Activated naive CD4-positive, alpha-beta T cell treated with anti-CD3 and anti-CD28 coated beads, Interleukin-2, amount 50 U/mL, for 72 hours (primary cell): ENCODE measurements at places on chromosomes 3 and 15.
A peak's percentile ranks its signal among the peaks of the same experiment; 100 is the strongest.

GRCh38 chr3:174356596-174356995, 502.5 kb upstream of the NAALADL2 start:
- no peak for DNase-seq

GRCh38 chr3:39134305-39134704, 19.1 kb downstream of the CSRNP1 start:
- no peak for DNase-seq

DNA sequence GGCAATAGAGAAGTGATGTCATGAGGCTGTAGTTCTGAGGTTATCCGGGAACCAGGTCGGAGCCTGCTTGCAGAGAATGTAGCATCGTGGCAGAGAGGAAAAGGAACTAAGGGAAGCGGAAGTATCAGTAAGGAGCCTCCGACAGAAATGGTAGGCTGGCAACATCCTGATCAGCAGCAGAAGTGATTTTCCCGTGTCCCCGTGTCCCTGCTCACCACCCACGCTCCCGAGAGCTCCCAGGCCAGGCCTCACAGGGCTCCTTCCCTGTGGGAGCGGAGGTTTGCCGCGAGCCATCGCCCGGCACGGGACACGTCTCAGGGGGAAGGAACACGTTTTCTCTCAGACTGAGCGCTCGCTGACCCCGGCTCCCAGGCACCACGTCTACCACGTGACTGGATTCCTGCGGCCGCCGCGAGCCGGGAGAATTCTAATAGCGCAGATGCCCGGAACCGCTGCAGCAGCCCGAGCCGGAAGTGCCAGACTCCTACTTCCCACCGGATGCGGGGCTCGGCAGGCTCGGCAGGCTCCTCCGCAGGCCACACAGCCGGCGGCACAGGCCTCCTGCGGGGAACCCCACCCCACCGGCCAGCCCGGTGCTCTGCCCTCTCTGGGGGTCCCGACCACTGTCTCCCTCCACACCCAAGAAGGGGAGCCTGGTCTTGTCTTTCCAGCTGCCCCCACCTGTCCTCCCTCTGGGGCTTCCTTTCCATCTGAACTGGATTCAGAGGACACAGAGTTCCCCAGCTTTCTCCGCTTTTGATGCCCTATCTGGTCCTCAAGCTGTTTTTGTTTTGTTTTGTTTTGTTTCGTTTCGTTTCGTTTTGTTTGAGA, 99.3 kb downstream of the BDH1 start:
- peak; percentile 81 for DNase-seq

- no peak for DNase-seq
These were observed 241.4 kb downstream of the NFKBIZ start for GRCh38 chr3:102090721-102091045.

GRCh38 chr15:82964890-82965289, 12.4 kb upstream of the HOMER2 start:
- no peak for DNase-seq

GRCh38 chr3:52518723-52519444, 14.8 kb downstream of the NT5DC2 start:
- DNase-seq = no peak

DNA sequence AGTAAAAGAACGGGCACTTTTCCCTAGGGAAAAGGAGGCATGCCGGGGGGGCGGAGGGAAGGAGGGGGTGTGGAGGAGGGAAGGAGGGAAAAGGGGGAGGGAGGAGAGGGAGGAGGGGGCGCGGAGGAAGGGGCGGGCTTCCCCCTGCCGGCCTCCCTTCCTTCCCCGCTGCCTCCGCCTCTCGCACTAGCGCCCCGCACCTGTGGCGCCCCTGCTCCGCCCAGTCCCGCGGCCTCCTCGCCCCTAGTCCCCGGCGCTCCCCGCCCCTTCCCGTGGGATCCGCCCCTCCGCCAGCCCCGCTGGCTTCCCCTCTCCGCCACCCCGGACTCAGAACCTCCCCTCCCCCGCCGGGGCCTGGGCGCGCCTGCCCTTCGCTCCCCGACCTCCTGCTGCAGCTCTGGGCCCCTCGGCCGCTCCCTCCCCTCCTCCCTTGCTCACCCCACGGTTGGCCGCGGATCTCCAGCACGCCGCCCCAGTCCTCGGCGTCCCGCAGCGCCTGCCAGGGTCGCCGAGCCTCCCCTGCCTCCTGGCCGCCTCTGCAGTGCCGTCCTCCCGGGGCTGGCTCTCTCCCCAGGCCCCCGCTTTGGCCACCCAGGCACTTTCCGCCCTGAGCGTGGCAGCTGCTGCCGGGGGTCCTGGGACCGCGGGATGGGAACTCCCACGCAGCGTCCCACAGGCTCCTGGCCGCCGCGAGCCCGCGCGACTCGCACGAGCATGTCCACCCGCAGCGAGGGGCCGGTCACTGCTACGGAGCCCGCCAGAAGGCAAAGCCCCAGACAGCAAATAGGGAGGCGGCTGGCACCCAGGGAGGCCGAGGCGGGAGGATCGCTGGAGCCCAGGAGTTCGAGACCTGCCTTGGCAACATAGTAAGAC, 147.4 kb downstream of the TJP1 start:
- no peak for DNase-seq

DNA sequence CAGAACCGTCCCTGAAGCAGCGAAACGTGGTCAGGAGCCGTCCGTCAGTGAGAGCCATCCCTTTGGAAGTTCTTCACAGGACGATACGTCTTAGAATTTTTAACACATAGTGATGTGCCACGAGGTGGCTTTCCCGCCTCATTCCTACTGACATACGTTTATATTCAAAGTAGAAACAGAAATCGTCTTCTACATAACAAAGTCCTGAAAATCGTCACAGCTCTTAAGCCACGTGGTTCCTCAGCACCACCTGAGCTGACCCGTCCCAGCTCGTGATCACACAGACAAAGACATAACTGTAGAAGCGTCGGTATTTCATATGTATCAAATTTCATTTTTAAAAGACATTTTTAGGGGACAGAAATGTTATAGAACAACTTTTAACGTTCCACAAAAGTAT, 73.5 kb downstream of the TFRC start:
- DNase-seq = no peak

DNA sequence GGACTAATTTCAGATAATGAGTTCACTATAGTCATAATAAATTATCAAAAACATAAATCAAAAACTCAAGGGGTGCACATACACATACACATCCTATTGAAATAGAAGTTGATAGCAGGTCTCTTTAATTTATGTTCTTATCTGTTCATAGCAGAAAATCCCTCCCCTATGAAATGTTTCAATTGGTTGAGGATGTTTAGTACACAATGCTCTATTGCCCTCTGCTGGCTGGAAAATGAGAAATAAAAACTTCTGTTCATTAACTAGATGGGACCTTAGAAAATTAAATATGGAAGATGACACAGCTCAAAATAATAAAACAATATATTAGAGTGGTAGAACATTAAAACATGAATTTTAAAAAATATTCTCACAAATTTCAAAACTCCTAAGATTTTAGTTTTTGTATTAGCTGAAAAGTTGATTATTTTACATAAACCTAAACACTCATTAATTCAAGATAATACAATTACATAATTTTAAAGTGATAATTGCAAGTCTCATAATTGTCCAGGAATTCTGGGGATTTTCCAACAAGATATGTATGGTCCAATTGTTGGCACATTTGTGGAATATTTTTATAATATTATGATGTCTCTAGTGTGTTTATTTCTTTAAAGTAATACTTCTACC, 735.0 kb downstream of the ROBO1 start:
- no peak for DNase-seq

GRCh38 chr3:23219117-23219516, 16.0 kb downstream of the UBE2E2 start:
- DNase-seq = no peak

DNA sequence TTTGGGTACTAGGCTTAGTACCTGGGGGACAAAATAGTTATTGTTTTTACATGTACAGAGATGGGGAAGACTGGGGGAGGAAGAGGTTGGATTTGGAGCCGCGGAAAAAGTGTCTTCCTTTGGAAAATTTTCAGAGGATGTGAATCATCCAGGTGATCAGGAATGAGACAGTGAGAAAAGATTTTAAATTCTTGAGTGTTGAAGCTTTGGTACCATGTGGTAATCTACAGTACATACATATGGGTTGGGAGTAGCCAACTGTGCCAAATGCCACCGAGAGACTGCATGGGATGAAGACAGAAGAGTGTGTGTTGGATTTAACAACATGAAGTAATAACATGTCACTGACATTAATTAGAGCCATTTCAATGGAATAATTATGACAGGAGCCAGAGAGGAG, 1238.2 kb downstream of the ROBO1 start:
- DNase-seq = no peak

DNA sequence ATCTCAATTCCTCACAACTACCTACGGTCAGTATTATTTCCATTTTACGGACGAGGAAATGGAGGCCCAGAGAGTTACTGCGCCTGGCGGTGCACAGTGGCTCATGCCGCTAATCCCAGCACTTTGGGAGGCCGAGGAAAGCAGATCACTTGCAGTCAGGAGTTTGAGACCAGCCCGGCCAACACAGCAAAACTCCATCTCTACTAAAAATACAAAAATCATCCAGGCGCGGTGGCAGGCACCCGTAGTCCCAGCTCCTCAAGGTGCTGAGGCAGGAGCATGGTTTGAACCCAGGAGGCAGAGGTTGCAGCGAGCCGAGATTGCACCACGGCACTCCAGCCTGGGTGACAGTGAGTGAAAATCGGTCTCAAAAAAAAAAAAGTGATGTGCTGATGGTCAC, 187.3 kb downstream of the XXYLT1 start:
- DNase-seq = no peak

DNA sequence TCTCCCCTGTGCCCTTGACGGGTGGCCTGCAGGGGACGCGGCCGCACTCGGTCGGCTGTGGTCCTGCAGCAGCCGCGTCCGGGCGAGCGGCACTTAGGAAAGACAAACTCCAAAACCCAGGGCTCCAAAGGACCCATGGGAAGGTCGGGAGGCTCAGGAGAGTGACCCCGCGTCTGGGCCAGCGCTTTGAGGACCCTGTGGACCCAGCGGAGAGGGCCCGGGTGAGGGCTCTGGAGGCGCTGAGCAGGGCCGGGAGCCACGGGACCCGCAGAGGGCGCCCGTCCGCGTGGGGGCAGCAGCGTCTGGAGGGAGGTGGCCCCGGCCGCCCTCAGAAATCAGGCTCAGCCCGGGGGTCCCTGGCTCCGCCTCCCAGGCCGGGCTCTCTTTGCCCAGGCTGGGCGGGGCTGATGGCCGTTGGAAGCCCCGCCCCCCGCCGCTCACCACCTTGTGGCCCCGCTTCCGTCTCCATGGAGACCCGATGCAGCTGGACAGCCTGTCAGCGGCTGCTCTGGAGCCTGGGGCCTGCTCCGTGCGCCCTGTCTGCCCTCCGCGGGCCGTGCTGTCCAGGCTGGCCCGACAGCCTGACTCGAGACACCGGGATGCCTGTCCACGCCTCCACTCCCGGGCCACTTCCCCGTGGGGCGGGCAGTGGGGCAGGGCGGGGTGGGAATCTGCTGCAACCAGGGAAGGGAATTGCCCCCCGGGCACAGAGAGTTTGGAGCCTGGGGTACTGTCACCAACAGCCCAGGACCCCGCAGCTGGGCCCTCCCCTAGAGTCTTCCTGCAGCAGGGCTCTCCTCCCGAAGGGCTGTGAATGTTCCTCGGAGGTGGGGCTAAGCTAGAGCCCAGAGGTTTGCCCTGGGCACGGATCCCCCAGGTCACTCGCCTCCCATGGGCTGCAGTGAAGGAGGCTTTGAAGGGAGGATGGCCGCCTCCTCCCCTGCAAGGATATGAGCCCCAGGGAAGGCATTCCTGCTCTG, 34.8 kb upstream of the RPL32 start:
- no peak for DNase-seq

GRCh38 chr15:32656496-32656895, 15.0 kb downstream of the SCG5 start:
- no peak for DNase-seq

GRCh38 chr3:69566275-69566674, 173.0 kb upstream of the MITF start:
- DNase-seq = no peak

GRCh38 chr15:68590721-68591389, 12.1 kb downstream of the CORO2B start:
- DNase-seq = no peak

- no peak for DNase-seq
These were observed 1224.1 kb upstream of the CADM2 start for GRCh38 chr3:83734656-83735055.

DNA sequence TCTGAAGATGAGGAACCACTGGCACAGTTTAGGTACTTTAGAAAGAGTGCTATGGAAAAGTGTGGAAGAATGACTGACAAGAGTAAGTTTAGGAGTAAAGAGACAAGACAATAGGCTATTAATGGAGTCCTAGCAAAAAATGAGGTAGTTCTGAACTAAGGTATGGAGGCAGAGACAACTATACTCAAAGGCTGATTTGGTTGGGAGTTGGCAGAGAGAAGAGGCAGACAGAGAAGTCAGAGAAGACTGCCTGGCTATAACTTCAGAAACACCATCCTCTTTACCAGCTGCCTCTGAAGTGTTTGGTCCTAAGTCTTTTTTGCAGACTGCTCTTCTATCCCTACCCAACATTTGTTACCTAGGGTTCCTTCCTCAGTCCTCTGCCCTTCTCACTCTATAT, 19.2 kb downstream of the DYNC1LI1 start:
- DNase-seq = no peak
